ENCODE measurements at places on chromosomes 12 and 14. TPM values are rescaled to one million over a fixed set of nuclear protein-coding genes. Genes with fewer than 3 reads are reported as not detected.

The KCNH5 gene
- total RNA-seq, result 0.22 TPM

The PPP1R13B gene
- total RNA-seq, result 44.8 TPM

The LRCOL1 gene
- total RNA-seq, result not detected

The COPS7A gene
- total RNA-seq, result 41.8 TPM

The HOXC12 gene
- not detected for total RNA-seq

The MBD6 gene
- 184 TPM for total RNA-seq

The FBLN5 gene
- 114 TPM for total RNA-seq

The RNF212B gene
- not detected for total RNA-seq

DNA sequence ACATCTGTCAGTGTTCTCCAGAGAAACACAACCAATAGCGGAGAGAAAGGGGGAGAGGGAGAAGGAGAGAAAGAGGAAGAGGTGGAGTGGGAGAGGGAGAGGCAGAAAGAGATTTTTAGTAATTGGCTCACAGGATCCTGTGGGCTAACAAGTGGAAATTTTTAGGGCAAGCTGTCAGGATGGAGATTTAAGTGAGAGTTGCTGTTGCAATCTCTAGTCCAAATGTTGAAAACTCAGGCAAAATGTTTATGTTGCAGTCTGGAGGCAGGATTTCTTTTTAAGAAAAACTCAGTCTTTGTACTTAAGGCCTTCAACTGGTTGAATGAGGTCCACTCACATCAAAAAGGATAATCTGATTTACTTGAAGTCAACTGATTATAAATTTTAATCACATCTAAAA lies 12.5 kb upstream of the GLIPR1L2 start:
- H3K36me3 ChIP-seq, result no peaks in the 10 kb centered on the region
- H3K27ac ChIP-seq, result no peak overlapping the region
- H3K4me1 ChIP-seq, result no peaks in the 10 kb centered on the region

DNA sequence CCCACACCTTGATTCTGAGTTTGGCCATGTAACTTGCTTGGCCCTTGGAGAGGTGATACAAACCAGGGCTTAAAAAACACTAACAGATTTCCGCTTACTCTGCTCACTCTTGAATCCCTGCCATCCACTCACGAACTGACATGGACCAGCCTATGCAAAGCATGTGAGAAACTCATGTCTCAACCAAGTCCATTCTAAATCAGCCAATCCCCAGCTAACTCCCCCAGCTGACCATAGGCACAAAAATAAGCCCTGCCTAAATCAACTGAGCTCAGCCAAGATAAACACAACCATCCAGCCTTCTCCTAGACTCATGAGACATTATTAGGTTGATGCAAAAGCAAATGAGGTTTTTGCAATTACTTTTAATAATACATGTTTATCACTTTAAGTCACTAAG lies 353.9 kb upstream of the TBX3 start:
- H3K36me3 ChIP-seq, result no peaks in the 10 kb centered on the region
- DNase-seq, result no peak
- H3K27ac ChIP-seq, result no peak overlapping the region
- no peaks in the 10 kb centered on the region for H3K4me1 ChIP-seq
- H3K4me3 ChIP-seq, result no peak overlapping the region
- no peaks in the 10 kb centered on the region for H3K27me3 ChIP-seq

GRCh38 chr12:56808954-56809353 lies 45.8 kb downstream of the HSD17B6 start:
- H3K36me3 ChIP-seq, result no peaks in the 10 kb centered on the region
- H3K27ac ChIP-seq, result no peak overlapping the region
- DNase-seq, result peak; percentile 24
- no peaks in the 10 kb centered on the region for H3K27me3 ChIP-seq
- no peaks in the 10 kb centered on the region for H3K4me1 ChIP-seq
- H3K4me3 ChIP-seq, result no peak overlapping the region

- H3K36me3 ChIP-seq, result no peaks in the 10 kb centered on the region
- no peaks in the 10 kb centered on the region for H3K27me3 ChIP-seq
- no peaks in the 10 kb centered on the region for H3K4me1 ChIP-seq
- DNase-seq, result no peak
- no peak overlapping the region for H3K4me3 ChIP-seq
These were observed 10.7 kb downstream of the NR1H4 start for GRCh38 chr12:100484183-100484886.

GRCh38 chr14:103854017-103854808 lies 6.8 kb upstream of the PPP1R13B start:
- no peaks in the 10 kb centered on the region for H3K36me3 ChIP-seq
- no peak for DNase-seq
- peaks cover 24% of the 10 kb centered on the region for H3K4me1 ChIP-seq
- no peaks in the 10 kb centered on the region for H3K27me3 ChIP-seq
- H3K4me3 ChIP-seq, result no peak overlapping the region

DNA sequence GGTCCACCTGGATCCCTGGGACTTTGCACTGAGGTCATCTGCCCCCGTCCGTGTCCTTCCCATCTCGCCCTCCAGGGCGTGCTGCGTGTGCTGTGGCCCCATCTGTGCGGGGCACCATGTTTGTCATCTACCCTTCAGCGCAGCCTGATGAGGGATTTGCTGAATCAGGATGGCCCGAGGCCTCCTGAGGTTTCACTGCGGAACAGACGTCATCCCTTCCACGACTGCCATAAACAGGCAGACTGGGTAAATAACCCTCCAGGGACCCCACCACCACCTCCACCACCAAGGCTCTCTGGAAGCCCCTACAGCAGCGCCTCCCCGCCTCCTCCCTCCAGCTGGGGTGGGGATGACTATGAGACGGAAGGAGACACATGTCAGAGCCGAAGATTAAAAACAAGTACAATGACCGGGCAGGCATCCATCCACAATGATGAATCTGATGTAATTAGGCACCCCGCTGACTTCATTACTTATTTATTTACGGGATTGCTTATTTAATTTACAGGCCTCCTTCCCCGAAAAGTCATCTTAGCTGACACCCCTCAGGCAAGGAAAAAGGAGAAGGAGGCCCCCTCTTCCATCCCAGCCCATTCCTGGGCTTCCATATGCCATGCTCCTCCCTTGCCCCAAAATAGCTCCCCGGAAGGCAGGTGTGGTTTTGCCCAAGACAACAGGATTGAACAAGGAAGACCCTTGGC lies 39.4 kb downstream of the NCOR2 start:
- no peak overlapping the region for H3K4me3 ChIP-seq
- no peaks in the 10 kb centered on the region for H3K27me3 ChIP-seq
- peaks cover 33% of the 10 kb centered on the region for H3K4me1 ChIP-seq
- peak overlapping the region; percentile 40 for H3K27ac ChIP-seq

- H3K4me1 ChIP-seq, result peaks cover 7% of the 10 kb centered on the region
- H3K27ac ChIP-seq, result no peak overlapping the region
- H3K4me3 ChIP-seq, result no peak overlapping the region
- H3K36me3 ChIP-seq, result no peaks in the 10 kb centered on the region
These were observed 25.7 kb downstream of the NTN4 start for GRCh38 chr12:95764848-95765247.

- no peaks in the 10 kb centered on the region for H3K36me3 ChIP-seq
- H3K27me3 ChIP-seq, result no peaks in the 10 kb centered on the region
- DNase-seq, result no peak
- no peak overlapping the region for H3K4me3 ChIP-seq
These were observed 114.8 kb upstream of the RFLNA start for GRCh38 chr12:124179936-124180607.

DNA sequence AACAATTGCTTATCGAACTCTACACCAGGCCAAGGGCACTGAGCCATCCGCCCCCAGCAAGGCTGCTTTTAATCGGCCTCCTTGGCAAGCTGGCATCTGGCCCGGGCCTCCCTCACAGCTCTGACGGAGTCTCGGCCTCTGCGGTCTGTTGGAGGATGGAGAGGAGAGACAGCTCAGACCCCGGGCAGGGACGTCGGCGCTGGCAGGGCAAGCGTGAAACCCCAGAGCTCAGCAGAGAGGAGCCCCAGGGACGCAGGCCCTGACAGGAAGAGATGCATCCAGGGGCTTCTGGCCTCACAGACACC lies 17.5 kb downstream of the CAMKK2 start:
- H3K27ac ChIP-seq, result peak overlapping the region; percentile 81
- no peaks in the 10 kb centered on the region for H3K27me3 ChIP-seq
- H3K36me3 ChIP-seq, result no peaks in the 10 kb centered on the region

DNA sequence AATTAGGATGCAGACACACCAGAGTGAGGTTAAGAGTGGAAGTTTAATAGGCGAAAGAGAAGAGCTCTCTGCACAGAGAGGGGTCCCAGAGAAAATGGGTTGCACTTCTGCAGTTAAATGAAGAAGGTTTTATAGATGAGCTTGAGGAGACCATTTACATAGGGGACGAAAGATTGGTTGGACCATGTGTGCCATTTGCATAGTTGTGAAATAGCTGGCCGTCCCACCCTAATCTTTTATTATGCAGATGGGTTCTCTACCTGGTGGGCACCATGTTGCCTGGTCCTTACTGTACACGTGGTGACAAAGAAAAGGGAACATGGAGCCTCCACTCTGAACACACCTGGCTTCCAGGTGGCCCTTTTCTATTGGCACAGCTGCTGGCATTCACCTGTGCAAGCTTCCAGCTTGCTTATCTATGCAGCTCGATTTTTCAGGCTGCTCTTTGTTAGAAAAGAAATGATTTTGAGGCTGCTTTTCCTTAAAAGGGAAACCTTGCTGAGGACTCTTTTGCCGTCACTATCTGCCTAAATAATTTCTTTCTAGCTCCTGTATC lies 67.1 kb upstream of the SRSF5 start:
- H3K36me3 ChIP-seq, result peaks cover under 1% of the 10 kb centered on the region
- H3K27ac ChIP-seq, result no peak overlapping the region
- H3K4me3 ChIP-seq, result no peak overlapping the region
- DNase-seq, result no peak
- peaks cover 88% of the 10 kb centered on the region for H3K4me1 ChIP-seq

GRCh38 chr14:103073876-103074728 lies 9.9 kb upstream of the LBHD2 start:
- H3K36me3 ChIP-seq, result no peaks in the 10 kb centered on the region
- peak overlapping the region; percentile 91 for H3K27ac ChIP-seq
- H3K27me3 ChIP-seq, result no peaks in the 10 kb centered on the region
- H3K4me3 ChIP-seq, result no peak overlapping the region

DNA sequence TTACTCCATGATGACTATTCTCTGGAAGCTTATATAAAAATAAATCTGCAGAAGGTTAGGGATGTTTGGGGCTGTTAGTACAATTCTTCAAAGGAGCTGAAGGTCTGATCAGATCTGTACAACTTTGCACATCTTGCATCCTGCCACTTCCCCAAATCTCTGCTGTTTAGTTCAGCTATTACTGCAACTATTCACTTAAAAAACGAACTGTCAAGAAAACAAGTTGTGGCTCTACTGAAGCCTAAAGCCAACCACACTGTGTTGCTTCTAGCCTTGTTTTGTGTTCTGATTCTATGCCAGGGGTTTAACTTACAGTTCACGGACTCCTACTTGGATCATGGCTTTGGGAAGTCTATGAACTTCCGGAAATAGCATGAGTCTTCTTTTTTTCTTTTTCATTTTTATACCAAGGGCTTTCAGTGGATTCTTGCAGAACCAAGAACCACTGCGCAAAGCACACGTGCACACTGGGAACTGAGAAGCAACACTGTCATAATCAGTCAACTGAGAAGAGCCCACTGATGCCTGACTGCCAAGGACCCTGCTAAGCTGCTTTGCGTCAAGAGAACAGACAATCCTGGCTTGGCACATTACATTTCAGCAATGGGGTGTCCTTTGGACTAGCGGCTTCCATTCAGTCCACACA lies 66.3 kb upstream of the EEA1 start:
- no peak overlapping the region for H3K4me3 ChIP-seq
- no peaks in the 10 kb centered on the region for H3K4me1 ChIP-seq
- H3K36me3 ChIP-seq, result no peaks in the 10 kb centered on the region
- no peak overlapping the region for H3K27ac ChIP-seq
- DNase-seq, result no peak

DNA sequence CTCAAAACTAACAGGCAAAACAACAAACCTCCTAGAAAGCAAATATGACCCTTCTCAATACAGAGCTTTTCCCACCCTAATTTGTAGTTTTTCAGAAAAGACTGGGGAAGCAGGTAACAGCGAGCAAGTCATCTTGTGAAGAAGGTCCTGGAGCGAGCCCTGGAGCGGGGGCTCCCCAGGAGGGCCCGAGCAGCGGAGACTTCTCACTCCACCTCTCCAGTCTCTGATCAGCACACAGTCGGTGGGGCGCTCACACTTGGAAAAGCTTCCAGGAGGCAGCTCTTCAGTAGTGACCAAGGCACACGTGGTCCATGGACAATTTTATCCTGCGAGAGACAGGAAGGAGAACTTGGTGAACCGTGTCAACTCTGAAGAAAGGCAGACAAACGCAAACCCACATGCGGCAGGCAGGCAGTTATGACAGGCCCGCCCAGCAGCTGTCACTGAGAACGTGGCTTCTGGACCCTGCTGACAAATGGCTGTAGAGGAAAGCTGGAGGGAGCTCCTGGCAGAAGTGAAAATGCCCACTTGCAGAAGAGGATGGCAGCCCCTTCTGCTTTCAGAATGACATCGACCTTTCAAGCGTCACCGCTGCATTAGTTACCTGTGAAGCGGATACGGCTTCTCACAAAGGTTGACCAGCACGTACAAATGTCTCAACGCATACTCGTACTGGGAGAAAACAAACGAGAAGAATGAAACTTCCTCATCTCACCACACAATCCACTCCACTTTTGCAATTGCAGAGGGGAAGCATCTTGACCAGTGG lies 44.2 kb downstream of the LGMN start:
- H3K4me1 ChIP-seq, result peaks cover 4% of the 10 kb centered on the region
- peak; percentile 48 for DNase-seq
- no peak overlapping the region for H3K4me3 ChIP-seq

Measured in upper lobe of left lung (tissue), 6 donors.